ENCODE measurements at places on chromosomes 4 and X.

DNA sequence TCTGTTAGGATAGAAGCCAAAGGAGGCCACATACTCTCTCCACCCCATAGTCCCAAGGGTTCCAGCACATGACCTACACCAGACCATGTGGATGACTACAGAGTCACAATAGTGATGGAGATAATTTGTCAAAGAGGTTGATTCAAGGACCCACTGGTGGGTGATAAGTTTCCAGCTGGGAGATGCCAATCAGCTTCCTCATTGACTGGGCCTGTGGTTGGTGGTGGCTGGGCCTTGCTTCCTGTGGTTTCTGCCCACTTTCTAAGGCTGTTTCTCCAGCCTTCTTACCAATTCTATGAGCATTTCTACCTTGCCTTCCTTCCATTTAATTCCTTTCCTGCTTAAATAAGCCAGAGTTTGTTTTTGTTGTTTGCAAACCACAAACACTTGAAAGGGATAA is 95.5 kb upstream of the CPEB2 start:
- no peak for DNase-seq

GRCh38 chr4:20418861-20419451 is 167.3 kb downstream of the SLIT2 start:
- DNase-seq, result no peak

DNA sequence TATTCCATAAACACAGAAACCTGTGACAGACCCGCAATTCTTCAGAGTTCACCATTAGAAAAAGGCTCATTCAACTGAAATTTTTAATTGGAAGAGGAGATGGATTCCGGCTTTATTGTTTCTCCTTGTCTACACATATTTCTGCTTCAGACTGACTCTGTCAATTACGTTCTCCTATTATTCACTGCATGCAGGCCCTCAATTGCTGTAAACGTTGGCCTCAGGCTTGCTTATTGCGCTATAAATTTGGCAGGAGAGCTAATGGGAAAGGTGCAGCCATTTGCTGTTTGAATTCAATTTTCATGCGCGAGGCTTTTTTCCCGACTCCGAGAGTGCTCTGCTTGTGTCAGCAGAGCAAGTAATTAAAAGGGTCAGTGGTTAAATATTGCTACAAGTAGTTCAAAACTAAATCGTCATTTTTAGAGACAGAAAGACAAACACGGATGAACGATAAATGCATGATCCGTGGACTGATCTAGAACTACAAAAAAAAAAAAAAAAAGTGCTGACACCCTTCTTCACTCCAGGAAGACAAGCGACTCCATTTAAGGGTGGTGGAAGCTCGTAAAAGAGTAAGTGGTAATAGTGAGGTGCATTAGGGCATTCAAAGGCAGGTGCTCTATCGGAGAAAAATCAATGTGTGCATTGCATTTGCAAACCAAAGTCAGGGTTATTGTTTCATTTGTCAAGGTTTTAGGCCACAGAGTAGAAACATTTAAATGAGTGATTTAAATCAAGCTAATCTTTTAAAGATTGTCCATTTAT is 841.6 kb upstream of the FRG1 start:
- no peak for DNase-seq

GRCh38 chrX:6826856-6827255 is 291.9 kb upstream of the VCX3A start:
- DNase-seq, result no peak

- no peak for DNase-seq
Measured at GRCh38 chr4:110704748-110705439, 82.0 kb upstream of the PITX2 start.

DNA sequence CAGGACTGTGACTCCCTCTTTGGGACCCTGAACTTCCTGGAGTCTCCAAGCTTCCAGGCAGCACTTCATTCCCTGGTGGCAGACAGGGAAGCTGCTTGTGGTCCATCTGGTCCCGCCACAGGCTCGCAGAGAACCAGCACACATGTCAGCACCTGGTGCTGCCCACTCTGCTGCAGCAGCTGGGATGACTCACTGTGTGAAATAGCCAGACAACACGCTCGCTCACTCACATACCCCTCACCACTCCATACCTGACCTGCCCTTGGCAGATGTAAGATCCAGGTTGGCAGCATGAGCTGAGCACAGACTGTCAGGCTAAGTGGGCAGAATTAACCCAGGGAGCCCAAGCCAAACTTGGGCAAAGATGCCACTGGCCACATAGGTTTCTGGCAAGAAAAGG is 613.5 kb downstream of the PCDH18 start:
- DNase-seq, result no peak

- DNase-seq, result no peak
Measured at GRCh38 chrX:65745427-65745826, 78.0 kb downstream of the MSN start.

GRCh38 chrX:80173261-80173660 is 158.7 kb downstream of the TBX22 start:
- DNase-seq, result no peak

DNA sequence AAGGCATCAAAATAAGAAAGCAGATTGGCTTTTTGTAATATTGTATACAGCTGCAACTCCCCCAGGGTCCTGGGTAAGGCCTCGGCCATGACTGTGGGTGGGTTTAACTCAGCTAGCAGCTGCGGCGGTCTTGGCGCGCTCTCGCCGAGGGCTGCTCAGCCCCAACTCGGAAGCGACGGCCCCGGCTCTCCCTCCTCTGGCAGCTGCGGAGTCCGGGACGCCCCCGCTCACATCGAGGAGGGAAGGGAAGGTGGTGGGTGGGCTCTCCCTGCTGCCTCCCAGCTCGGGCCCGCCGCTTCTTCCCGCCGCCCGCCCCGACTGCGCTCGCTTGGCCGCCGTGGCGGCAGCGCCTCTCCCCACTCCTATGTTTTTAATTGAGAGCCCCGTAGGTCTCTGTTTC is 51.2 kb downstream of the GPR50 start:
- DNase-seq, result no peak

DNA sequence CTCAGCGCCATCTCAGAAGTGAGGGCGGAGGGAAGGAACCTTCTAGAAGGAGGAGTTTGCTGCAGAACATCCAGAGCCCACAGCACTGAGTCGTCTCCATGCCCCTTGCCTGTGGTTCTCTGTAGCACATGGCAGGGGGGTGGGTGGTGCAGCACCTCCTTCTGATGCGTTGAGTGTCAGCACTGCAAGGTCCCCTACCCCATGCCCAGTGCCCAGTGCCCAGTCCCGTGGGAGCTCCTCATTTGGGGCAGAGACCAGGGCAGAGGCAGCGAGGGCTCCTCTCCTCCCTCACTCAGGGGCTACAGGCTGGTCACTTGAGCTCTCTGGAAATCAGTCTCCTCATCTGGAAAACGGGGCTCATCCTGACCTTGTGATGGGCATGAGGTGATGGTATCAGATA is 78.1 kb downstream of the HTRA3 start:
- no peak for DNase-seq

DNA sequence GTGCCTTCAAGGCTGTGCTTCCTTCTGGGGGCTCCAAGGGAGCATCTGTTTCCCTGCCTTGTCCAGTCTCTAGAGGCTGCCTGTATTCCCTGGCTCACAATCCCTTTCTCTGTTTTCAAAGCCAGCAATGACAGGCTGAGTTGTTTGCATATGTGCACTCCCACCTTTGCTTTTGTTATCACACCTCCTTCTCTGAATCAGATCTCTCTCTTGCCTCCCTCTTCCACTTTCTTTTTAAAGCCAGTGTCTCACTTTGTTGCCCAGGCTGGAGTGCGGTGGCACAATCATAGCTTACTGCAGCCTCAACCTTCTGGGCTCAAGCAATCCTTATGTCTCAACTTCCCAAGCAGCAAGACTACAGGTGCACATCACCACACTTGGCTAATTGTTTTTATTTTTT is 37.1 kb upstream of the LEF1 start:
- DNase-seq, result no peak

DNA sequence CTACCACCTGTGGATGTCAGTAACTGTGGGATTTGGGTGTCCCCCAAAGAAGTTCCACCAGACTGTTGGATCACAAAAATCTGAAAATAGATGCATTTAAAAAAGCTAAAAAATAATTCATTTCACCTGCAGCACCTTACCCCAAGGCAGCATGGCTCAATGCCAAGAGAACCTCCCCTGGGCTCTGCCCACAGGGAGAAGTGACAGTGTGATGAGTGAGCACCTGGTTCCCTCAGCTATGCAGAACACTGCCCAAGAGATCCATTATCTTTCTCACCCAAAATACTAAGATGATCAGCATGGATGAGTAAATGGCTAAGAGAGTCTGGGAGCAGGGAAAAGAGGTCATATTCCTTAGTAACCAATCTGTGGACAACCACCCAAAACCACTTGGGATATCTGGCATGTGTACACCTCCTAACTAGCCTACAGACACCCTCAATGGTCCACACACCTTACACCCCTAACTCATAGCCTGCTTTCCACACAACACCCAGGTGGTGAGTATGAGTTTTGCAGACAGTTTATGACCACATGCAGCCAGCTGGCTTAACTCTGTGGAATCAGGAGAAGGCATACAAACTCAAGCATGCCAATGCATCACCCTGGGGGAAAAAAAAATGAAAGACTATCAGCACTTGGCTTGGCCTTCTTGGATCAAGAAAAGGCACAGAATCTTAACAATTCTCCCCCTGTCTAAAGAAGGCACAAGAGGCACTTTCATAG is 416.5 kb upstream of the SMIM31 start:
- no peak for DNase-seq

DNA sequence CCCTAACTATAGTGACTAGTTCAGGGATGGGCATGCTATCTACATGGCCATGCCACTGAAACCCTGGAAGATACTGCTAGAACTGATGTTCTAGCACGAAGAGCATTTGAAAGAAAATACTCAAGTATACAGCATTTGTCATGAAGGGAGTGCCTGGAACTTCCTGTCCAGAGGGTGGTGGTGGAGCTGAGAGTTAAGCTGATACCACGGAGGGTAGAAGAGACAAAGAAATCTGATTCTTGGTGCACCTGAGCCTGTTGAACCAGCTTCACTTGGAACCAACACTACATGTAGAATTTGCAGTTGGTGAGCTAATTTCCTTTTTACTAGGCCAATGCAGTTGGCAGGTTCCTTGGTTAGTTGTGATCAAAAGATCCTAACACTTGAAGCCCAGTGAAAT is 116.4 kb downstream of the CCNG2 start:
- no peak for DNase-seq

DNA sequence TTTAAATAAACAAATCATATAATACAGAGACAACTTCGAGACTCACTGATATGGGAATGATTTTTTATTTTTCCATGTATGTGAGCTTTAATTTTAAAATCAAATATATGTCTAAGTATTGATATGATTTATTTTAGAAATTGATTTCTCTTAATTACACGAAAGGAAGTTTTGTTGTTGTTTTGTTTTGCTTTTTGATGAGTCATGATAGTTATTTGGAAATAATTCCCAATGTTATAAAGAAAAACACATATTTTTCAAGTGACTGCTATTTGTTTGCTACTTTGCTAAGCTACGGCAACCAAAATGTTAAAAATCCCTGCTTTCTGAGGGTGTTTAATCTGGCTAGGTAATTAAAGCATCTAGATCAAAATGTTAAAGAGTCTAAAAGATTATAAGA is 2139.4 kb upstream of the TENM3 start:
- DNase-seq, result no peak

- no peak for DNase-seq
Measured at GRCh38 chr4:139950568-139950967, 203.4 kb downstream of the MAML3 start.
